ENCODE measurements at places on chromosomes 1 and 21. TPM values are rescaled to one million over a fixed set of nuclear protein-coding genes. Genes with fewer than 3 reads are reported as not detected.

- DNase-seq = no peak
Measured at GRCh38 chr1:205301205-205301821, 20.2 kb downstream of the NUAK2 start.

GRCh38 chr1:3065396-3065795 lies 3.6 kb upstream of the PRDM16 start:
- DNase-seq = no peak

- peak; percentile 95 for DNase-seq
Measured at GRCh38 chr1:32013386-32014198, at the start of gene KHDRBS1. TSS of gene KHDRBS1 (plus strand) at chr1:32013868. CDS start at chr1:32013996, 128 bp downstream.

ATP1A4 gene
- total RNA-seq = 0.47 TPM

REN gene
- total RNA-seq = not detected

EPHA8 gene
- total RNA-seq = not detected

- no peak for DNase-seq
Measured at GRCh38 chr1:108643492-108644335, 17.2 kb downstream of the HENMT1 start.

Data from omental fat pad (tissue), 4 donors.